ENCODE measurements at places on chromosomes 11 and 22.

GRCh38 chr22:37126383-37126782, 16.9 kb upstream of the TMPRSS6 start:
- DNase-seq, result no peak

DNA sequence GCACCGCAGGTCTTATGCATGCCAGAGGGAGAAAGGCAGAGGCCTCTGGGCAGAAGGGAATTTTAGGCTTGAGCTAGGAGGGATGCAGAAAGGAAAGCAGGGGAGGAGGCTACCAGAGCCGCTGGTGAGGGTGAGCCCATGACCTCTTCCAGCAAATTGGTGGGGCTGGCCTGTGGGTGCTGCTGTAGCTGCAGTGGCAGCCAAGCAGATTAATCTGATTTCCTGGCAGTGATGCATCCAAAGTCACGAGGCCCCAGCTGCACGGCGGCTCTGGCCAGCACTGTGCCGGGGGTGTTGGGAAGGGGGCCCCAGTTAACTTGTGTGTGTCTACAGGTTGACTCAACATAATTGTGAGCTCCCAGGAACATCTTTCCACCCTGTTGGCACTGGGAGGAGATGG, 41.4 kb upstream of the B3GAT1 start:
- DNase-seq, result no peak

DNA sequence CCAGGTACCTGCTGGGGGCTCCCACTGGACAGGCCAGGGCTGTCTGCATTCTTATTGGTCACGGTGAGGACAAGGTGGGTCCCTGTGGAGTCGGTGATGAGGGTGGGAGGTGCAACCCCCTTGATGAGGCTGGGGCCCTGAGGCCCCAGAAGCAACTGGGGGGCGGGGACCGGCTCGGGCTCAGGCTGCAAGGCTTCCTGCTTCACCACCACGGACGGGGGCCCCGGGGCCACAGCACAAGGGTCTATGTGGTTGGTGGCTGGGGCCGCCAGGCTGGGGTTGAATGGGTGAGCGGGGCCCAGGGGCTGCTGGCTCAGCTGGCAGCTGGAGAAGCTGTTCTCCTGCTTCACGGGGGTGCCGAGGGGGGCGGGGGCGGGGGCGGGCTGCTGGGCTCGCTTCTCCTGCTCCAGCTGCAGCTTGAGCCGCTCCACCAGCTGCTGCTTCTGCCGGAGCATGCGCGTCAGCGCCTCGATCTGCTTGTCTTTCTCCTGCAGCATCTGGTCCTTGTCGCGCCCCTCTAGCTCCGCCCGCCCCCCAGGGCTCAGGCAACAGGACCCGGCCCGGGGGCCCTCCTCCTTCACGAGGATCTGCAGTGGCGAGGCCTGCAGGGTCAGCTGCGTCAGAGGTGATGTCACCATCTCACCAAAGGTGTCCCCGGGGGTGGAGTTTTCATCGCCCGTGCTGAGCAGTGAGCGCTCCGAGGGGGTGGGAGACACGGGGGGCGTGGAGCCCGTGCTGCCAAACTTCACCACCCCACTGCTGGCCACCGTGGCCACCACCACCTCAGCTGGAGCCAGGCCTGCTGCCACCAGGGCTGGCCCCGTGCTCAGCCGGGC, 48.2 kb downstream of the SGSM3 start:
- no peak for DNase-seq

DNA sequence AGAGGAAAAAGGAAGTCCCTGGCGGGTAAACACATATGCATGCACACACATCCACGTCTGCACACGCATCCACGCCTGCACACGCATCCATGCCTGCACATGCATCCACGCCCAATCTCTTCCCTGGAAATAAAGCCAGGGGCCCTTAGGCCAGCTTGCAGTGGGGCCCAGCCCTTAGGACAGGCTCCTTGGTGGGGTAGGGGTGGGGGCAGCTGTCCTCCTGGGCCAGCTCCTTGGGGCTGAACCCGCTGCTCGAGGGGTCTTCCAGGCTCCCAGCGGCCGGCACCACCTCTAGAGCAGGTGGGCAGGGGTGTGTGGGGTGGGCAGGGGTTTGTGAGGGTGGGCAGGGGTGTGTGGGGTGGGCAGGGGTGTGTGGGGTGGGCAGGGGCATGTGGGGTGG, 1.9 kb downstream of the C11orf21 start:
- no peak for DNase-seq

DNA sequence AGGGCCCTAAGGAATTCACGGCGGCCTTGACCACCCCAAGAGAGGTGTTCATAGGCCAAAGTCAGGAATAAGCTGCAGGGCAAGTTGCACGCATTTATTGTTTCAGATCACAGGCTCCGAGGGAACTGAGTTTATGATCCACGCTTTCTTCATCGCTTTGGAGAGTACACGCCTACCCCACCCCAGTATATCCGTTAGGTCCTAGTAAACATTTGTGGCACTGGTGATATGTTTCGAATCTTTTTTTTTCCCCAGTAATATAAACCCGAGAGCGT, 805 bp downstream of the GANAB start:
- DNase-seq, result no peak

- no peak for DNase-seq
Measured at GRCh38 chr11:6225024-6225423, 9.4 kb downstream of the FHIP1B start.
